ENCODE measurements at places on chromosomes 13 and 19. TPM values are rescaled to one million over a fixed set of nuclear protein-coding genes. Genes with fewer than 3 reads are reported as not detected.

GRCh38 chr13:51564671-51565070 is 19.6 kb upstream of the WDFY2 start:
- DNase-seq = no peak

DNA sequence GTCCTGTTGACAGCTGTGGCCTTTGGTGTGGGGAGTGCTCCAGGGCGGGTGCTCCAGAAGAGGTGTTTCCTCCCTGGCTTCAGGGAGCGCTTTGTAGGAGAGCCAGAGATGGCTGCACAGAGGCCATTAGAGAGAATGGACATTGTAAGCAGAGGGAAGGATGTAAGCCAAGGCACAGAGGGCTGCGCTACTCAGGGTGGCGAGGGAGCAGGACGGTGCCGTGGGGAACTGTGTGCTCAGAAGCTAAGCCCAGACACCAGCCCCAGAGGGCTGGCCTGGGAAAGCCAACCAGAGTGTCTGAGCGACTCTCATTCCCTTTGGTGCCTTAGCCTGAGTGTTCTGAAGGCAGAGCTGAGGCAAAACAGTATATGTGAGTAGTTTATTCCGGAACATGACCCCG is 92.2 kb downstream of the TSHZ3 start:
- no peak for DNase-seq

GRCh38 chr19:45569619-45570421 is 14.8 kb downstream of the OPA3 start:
- DNase-seq = no peak

GRCh38 chr19:29683009-29683408 is 17.7 kb downstream of the PLEKHF1 start:
- DNase-seq = no peak

- no peak for DNase-seq
Observed at GRCh38 chr13:111859354-111860230, 207.4 kb upstream of the SOX1 start.

MYO16 gene
- not detected for total RNA-seq

- no peak for DNase-seq
Observed at GRCh38 chr13:27039171-27039701, 132.4 kb downstream of the USP12 start.

DNA sequence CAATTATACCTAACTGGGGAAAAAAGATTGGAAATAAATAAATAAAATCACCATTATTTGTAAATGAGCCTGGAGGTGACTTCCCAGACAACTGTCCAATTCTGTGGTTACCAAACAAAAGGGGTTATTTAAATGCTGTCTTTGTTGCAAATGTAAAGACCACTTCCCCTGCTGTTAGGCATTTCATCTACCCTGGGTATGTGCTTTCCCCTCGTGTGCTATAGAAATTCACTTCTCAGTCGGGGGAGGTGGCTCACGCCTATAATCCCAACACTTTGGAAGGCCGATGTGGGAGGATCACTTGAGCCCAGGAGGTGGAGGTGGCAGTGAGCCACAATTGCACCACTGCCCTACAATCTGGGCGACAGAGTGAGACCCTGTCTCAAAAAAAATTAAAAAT is 101.9 kb upstream of the AKAP11 start:
- no peak for DNase-seq

- peak; percentile 52 for DNase-seq
Observed at GRCh38 chr19:41886761-41887710, 4.1 kb downstream of the ARHGEF1 start.

DNA sequence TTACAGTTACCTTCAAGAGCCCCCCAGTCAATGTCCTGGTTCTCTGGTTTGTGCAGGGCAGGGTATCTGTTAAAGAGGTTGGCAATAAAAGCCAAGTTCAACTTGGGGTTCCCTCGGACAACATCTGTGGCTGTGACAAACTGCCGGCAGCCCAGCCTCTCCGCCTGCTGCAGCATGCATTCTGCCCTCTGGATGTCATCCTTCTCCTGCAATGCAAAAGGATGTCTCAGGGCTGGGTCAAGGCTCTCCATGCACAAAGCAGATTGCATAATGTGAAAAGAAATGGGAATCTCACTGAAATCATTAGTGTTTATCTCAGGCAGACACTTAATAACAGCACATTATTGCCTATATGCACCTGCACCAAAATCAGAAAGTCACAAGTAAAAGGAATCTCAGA is 35.1 kb downstream of the LCP1 start:
- peak; percentile 16 for DNase-seq

- no peak for DNase-seq
Observed at GRCh38 chr19:1911995-1912394, 6.8 kb downstream of the ADAT3 start.

- DNase-seq = no peak
Observed at GRCh38 chr19:616747-617526, 16.4 kb downstream of the POLRMT start.

DNA sequence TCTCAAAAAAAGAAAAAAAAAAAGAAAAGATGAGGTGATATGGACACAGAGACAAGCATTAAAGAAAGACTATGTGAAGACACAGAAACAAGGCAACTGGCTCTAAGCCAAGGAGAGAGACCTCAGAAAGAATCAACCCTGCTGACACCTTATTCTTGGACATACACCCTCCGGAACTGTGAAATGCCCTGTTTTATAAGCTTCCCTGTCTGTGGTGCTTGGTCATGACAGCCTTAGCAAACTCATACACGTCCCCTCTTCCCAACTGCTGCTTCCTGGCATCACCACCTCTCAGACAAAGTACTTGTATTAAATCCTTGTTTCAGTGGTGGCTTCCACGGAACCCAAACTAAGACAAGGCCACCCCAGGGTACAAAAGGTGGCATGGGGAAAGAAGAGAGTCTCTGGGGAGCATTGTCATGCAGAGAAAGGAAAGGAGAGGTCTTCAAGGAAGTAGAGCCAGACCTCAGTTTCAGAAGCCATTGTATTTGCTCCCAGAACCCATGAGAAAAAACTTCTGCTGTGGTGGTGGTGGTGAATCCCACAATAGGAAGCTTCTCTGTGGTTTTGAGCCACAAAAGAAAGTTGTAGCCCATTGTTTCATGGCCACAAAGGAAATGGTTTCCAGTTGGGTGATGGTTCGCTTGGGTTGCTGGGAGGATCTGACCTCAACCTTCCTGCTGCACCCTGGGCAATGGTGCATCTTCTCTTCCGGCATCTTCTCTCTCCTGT is 16.3 kb upstream of the TSPAN16 start:
- no peak for DNase-seq

GRCh38 chr13:78680576-78681350 is 21.8 kb upstream of the OBI1 start:
- no peak for DNase-seq

DNA sequence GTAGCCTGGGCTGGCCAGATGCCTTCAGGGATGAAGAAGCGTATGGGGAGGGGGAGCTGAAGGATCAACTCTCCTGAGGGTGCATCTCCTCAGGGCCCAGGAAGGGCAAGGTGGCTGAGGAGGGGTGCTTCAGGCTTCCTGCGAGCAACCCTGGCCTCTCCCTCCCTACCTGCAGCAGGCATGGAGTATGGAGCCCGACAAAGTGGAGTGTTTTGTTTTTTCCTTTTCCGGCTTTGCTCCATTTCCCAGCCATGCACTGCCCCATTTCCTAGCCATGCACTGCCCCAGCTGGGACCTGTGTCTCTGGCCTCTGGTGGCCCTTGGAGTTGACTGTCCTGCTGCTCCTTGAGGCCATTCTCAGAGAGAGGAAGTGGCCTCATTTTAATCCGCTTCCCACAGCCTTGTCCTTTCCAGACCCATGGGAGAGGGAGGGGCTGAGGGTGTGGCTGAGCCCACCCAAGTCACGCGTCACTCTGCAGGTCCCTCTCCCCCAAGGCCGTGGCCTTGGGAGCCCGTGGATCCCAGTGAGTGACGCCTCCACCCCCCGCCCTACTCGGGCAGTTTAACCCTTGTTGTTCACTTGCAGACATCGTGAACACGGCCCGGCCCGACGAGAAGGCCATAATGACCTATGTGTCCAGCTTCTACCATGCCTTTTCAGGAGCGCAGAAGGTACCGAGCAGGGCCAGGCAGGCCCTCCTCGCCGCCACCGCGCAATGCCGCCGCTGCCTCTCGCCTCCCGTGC is 34.4 kb downstream of the CAPN12 start:
- DNase-seq = no peak

DNA sequence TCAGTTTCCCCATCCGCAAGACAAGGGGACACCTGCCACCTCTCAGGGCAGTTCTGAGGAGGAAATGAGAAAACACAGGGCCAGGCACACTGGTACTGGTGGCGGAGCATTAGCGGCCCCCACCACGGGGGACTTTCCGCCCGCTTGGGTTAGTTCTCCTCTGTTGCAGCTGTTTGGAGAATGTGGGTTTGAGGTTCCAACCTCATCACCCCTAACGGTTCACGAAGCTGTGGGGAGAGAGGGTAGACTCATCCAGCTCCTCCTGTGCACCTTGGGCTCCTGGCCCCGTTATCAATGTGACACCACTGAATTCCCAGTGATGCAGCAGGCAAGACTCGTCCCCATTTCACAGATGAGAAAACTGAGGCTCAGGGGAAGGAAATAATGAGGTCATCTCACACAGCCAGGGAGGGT is 10.3 kb downstream of the PTPRS start:
- DNase-seq = no peak

NR2C2AP gene
- total RNA-seq = 19.8 TPM

SHD gene
- not detected for total RNA-seq

- DNase-seq = peak; percentile 2
Observed at GRCh38 chr13:105153611-105154010, 1381.9 kb downstream of the EFNB2 start.

GRCh38 chr13:46385946-46386345 is 1.1 kb downstream of the RUBCNL start:
- DNase-seq = no peak

ATP8A2 gene
- total RNA-seq = not detected

RGCC gene
- total RNA-seq = 13.2 TPM

GRCh38 chr19:57351867-57352266 is 796 bp downstream of the ZNF304 start:
- peak; percentile 48 for DNase-seq
